ENCODE measurements at places on chromosomes 1 and 21.
A peak's percentile ranks its signal among the peaks of the same experiment; 100 is the strongest.

GRCh38 chr1:173868266-173869020, at the start of gene ZBTB37:
Gene ZBTB37, plus strand, starts transcription at chr1:173868380. Its CDS starts 1,846 bp downstream, at chr1:173870226.
- peak; percentile 75 for DNase-seq

GRCh38 chr1:48718116-48718630, 58.5 kb downstream of the BEND5 start:
- DNase-seq, result no peak

DNA sequence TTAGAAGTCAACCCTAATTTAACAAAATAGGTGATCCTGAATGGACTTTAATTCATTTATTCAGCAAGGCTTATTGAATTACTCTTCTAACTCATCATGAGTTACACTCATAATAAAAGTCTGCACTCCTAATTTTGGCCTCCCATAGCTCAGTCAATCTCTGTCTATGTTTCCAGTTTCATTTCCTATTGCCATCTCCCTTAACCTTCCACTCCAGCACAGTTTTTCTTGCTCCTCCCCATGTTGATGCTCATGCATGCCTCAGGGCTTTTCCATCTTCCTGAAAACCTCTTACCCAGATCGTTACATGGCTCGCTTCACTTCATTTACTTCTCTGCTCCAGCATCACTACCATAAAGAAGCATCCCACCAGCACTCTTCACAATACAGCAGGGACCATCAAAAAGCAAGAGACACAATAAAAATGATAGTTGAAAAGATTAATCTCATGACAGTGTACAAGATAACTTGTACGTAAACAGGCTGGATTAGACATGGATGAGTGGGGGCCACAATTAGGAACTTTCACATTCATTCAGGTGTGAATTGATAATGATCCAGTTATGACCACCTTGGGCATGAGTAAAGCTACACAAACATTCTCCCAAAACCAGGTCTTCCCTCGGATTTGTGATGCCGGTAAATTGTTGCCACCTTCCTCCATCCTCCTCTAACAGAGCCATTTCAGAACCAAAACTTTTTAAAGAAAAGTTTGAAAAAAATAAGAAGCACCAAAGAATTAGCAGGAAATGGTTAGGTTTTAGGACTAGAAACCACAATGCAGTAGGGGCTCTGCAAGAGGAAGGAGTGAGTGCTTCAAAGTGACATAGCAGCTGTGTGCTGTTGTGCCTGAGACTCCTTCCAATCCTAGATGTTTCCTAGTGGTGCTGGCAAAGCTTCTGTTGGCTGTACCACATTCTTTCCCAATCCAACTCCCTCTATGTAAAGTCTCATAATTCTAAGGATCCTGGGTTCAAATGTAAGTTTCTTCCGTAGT, 89.8 kb downstream of the OLFML2B start:
- DNase-seq, result no peak

DNA sequence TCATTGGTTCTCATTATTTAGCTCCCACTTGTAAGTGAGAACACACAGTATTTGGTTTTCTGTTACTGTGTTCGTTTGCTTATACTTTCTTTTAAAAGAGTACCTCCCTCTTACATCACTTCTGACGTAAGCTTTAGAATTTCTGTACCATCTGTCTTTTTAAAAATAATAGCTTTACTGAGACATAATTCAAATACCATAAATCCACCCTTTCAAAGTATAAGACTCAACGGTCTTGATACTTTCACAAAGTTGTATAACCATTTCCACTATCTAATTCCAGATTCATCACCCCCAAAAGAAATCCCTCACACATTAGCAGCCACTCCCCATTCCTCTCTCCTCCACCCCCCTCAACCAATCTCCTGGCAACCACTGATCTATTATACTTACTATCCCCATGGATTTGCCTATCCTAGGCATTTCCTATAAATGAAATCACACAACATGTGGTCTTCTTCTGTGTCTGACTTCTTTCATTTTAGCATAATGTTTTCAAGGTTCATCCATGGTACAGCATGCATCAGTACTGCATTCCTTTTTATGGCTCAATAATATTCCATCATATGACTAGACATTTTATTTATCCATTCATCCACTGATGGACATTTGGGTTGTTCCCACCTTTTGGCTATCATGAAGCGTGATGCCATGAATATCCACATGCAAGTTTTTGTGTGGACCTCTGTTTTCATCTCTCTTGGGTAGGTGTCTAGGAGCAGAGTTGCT, 104.7 kb downstream of the HLCS start:
- DNase-seq, result no peak

DNA sequence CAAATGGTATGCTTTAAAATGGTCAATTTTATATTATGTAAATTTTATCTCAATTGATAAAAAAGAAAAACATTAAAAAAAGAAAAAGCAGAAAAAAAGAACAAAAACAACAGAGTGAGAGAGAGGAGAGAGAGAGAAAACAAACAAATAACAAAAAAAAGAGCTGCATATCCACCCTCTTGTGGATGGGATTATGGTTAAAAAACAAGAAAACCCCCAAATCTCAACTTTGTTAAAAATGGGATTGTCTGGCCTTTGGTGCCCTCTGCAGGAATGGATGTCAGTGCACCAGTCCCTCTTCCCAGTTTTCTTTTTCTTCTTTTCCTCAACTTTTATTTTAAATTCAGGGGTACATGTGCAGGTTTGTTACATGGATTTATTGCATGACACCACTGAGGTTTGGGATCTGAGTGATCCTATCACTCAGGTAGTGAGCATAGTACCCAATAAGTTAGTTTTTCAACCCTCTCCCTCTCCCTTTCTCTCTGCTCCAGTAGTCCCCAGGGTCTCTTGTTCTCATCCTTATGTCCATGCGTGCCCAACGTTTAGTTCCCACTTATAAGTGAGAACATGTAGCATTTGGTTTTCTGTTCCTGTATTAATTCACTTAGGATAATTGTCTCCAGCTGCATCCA, 28.1 kb downstream of the RNF187 start:
- DNase-seq, result no peak

DNA sequence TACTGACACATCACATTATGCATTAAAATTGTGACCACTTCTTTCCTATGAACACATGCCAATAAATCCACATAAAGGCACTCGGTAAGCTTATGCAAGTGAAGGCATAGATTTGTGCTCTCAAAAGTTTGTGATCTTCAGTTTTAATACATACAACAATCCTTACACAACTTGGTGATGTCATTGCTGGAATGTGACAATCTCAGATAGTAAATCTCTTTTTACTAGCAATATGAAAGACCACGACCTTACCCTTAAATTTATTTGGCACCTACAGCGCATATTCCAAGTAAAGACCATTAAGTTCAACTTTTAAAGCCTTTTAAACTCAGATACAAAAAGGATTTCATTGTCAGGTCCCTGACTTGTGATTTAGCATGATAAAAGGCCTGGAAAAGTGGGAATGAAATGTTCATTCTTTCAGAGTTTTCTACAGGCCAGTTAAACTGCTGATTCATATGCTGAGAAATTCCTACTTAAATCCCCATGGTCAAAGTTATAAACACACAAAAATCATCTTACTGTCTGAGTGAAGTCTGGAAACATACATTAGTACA, 157.4 kb downstream of the SIPA1L2 start:
- DNase-seq, result no peak

DNA sequence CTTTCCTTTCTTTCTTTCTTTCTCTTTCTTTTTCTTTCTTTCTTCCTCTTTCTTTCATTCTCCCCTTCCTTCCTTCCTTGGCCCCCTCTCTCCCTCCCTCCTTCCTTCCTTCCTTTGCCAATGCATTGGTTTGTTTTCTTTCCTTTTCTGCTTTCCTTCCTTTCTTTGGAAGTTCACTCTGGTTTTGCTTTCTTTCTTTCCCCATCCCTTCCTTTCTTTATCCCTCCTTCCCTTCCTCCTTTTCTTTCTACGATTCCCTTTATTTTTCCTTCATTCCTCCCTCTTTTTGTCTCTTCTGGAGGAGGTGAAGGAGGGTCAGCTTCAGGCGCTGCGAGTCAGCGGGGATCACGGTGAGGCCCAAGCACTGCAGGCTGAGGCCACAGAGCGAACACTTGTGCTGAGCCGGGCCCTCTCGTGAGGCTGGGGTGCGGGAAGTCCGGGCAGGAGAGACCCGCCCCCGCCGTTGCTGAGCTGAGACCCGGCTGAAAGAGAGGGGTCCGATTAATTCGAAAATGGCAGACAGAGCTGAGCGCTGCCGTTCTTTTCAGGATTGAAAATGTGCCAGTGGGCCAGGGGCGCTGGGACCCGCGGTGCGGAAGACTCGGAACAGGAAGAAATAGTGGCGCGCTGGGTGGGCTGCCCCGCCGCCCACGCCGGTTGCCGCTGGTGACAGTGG, 1.5 kb downstream of the SIM2 start:
- DNase-seq, result no peak

DNA sequence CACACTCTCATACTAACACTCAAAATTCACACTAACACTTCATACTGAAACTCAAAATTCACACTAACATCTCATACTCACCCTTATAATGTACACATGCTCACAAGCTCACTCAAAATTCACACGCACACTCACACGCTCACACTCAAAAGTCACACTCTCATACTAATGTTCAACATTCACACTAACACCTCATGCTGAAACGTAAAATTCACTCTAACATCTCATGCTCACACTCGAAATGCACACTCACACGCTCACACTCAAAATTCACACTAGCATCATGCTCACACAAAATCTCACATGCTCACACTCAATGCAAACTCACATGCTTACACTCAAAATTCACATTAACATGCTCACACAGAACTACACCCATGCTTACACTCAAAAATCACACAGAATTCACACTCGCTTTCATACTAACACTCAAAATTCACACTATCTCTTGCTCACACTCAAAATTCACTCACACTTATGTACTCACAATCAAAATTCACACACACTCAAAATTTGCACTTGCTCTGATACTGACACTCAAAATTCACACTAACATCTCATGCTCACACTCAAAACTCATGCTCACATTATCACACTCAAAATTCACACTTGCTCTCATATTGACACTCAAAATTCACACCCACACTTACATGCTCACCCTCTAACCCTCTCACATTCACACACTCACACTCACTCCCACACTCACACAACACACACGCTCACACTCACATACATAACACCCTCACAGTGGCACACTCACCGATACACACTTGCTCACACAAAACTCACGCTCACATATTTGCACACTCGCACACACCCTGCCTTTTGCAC, 264.4 kb upstream of the VAMP3 start:
- no peak for DNase-seq

- DNase-seq, result no peak
Measured at GRCh38 chr1:162605225-162605927, 26.9 kb upstream of the DDR2 start.
